SIG-M5 (cell line): ENCODE measurements at places on chromosomes 5 and 9.

GRCh38 chr5:34655354-34655991 is 655 bp upstream of the RAI14 start:
- DNase-seq: no peak

DNA sequence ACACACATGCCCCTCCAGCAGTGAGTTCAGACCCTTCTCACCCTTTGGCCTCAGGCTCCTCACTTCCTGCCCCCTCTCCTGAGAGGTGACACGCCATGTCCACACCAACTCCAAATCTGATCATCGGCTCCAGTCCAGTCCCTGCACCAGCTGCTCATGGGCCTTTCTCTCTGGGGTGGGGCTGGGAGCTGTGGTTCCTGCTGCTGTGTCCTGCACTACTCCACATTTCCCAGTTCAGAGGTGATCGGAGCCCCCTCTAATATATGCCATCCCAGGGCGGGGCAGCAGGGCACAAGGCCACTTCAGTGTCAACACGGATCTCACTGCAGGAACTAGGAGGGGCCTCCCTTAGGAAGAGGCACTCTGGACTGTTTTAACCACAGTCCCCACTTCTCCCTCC is 91.5 kb downstream of the ADAMTS2 start:
- no peak for DNase-seq

GRCh38 chr9:109320331-109320741 is 523 bp downstream of the EPB41L4B start:
- DNase-seq: no peak

DNA sequence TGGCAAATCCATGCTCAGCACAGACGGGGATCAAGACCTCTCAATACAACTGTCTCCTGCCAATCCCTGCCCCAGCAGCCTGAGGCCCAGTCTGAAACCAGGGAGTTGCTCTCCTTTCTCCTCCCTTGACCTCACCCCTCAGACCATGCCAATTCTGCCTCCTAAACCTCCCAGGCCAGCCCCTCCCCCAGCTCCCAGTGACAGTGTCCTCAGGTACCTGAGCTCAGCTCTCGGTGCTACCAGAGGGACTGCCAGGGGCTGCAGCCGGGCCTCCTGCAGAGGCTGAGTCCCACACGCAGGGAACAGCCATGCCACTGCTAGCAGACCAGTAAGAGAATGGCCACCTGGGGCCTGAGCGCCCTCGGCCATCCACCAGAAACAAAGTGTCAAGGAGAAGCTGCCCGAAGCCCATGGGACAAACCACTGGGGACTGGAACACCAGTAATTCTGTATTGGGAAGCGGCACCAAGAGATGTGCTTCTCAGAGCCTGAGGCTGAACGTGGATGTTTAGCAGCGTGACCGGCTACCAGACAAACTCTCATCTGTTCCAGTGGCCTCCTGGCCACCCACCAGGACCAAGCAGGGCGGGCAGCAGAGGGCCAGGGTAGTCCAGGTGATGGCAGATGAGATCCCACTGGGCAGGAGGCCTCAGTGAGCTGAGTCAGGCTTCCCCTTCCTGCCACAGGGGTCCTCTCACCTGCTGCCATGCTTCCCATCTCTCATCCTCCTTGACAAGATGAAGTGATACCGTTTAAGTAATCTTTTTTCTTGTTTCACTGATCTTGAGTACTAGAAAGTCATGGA is 557 bp upstream of the IL3 start:
- no peak for DNase-seq

DNA sequence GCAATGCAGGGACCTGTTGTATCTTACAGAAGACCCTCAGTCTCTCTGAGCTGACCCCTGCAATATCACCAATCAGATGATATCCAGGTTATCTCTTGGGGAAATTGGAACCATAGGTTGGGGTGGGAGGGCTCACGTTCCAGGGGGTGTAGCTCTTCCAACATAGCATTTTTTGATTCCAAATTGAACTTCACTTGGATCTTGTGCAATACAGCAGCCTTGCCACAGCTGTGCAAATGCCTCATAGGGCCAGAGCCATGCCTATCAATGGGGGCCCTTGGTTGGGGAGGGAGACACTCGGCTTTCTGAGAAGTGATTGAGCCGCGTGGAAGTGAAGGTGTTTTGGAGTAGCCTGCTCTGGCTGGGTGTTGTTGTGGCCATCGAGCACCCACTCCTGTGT is 117.2 kb upstream of the PITX1 start:
- DNase-seq: no peak
